ENCODE measurements at places on chromosomes 4 and X.

DNA sequence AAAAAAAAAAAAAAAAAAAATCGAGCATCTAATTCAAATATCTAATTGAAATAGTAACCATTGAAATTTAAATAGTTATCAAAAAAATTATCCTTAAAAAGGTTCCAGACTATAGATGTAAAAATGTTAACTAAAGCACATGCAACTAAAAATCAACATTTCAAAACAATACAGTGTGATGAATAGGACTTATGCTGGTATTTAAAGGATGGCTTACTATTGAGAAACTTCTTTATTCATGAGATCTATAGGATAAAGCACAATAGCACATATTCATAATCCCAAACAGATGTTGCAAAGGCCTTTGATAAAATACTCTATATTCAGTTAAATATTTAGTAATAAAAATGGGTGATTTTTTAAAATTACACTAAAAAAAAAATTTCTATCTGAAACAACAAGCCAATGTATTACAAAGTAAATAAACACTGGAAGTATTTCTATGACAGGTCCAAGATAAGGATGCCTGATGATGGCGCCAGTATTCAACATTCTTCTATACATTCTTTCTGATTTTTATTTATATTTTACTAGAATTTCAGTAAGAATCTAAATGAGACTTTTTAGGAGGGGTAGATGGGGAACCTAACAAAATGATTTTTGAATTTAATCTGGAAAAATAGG is 26.3 kb downstream of the DCLK2 start:
- DNase-seq: no peak

DNA sequence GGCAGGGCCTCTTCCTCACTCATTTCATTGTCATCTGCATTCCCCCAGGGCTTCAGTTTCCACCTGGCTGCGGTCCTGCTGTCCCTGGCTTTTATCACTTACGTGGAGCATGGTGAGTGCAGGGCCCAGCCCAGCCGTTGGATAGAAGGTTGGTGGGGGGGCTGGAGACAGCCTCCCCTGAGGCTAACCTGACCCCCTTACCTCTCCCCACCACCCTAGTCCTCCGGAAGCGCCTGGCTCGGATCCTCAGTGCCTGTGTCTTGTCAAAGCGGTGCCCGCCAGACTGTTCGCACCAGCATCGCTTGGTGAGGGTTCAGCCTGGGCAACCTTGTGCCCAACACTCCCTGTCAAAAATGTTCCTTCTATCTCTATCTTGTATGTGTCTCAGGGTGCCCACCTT is 5.8 kb upstream of the EBP start:
- DNase-seq: no peak

GRCh38 chr4:81930506-81931238 is 443.1 kb downstream of the HNRNPD start:
- no peak for DNase-seq

GRCh38 chr4:10017037-10017893 is 4.0 kb downstream of the SLC2A9 start:
- DNase-seq: no peak

DNA sequence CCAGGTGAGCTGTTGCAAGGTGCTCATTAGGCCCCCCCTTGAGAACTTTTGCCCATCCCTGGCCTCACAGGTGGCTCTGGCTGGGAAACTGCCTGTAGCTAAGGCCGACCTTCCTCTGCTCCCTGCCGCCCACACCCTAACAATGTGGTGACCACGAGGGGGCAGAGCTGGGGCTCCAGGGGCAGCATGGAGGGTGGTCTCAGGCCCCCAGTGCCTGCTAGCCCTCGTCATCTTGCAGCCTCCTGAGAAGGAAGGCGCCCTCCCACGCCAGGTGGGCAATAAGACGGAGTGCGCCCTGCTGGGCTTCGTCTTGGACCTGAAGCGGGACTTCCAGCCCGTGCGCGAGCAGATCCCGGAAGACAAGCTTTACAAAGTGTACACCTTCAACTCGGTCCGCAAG is 32.4 kb downstream of the ATP2B3 start:
- no peak for DNase-seq

DNA sequence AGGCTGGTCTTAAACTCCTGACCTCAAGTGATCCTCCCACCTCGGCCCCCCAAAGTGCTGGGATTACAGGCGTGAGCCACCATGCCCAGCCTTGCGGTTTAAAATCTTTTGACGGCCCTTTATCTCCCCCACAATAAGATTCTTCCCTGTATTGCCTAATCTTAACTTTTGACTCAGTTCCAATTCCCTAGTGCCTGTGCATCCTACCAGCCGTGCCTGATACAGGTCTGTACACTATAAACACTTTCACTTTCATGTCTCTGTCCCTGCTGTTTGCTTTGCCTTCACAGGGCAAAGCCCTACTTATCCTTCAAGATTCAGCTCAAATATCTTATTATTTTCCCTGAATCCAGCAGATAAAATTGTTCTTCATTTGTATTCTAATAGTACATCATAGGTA is 74.6 kb downstream of the WDR44 start:
- DNase-seq: peak; percentile 15

GRCh38 chr4:111362941-111363361 is 740.1 kb upstream of the PITX2 start:
- DNase-seq: peak; percentile 91

GRCh38 chr4:140066031-140066930 is 87.7 kb downstream of the MAML3 start:
- DNase-seq: no peak

DNA sequence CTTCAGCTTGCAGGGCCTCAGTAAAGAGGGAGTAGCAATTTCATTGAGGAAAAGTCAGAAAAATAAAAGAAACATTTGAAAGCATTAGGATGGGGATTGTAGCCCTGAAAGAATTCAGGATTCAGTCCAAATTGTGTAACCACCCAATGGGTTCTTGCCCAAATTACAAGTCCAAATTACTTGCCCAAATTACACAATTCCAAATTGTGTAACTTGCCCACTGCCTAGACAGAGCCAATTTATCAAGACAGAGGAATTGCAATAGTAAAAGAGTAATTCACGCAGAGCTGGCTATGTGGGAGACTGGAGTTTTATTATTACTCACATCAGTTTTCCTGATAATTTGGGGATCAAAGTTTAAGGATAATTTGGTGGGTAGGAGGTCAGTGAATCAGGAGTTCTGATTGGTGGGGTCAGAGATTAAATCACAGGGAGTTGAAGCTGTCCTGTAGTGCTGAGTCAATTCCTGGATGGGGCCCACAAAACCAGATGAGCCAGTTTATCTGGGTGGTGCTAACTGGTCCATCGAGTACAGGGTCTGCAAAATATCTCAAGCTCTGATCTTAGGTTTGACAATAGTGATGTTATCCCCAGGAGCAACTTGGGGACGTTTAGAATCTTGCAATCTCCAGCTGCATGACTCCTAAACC is 18.1 kb upstream of the PAGE5 start:
- DNase-seq: no peak

- DNase-seq: peak; percentile 2
These were observed 52.1 kb upstream of the CAPN6 start for GRCh38 chrX:111322231-111322855.

DNA sequence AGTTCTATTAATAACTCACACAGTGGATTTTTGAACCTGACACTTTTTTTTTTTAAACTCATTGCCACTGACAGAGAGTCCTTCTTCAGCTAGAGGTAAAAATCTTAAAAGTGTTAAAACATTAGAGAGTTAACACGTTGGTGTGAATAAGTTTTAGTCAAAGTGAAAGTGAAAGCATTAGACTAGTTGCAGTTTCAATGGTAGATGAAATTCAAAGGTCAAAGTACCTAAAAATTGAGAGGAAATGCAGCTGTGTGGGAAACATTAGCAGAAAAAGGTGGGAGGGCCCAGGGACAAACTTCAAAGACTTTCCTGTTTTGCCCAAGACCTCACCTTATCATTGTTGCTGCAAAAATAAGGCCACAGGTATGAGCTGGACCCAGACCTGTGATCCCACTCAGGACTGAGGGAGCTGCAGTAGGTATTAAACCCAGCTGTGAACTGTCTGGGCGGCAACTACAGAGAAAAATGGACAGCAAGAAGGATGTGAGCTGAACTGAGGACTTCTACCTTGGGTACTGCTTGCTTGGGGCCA is 17.6 kb upstream of the GABRA4 start:
- no peak for DNase-seq

- peak; percentile 28 for DNase-seq
These were observed 75.5 kb upstream of the SLC39A8 start for GRCh38 chr4:102420563-102421398.

DNA sequence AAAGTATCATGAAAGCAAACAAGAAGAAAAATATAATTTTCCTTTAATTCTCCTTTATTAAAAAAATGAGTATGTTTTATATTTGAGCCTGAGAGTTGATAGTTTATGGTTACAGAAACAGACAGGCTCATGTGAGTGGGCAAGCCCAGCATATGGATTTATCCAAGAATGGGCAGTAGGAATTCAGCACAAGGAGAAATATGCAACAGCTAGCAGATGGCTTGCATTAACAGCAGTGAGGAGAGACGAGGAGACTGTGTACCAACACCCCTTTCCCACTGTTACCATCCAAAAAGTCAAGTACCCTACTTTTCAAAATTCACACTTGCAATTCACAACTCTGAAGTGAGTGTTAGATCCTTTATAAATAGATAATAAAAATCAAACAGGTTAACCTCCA is 1760.2 kb upstream of the TENM3 start:
- no peak for DNase-seq

GRCh38 chr4:106868381-106869035 is 167.6 kb downstream of the DKK2 start:
- peak; percentile 81 for DNase-seq

- DNase-seq: peak; percentile 64
These were observed 63.3 kb downstream of the AFAP1 start for GRCh38 chr4:7876201-7876875.

DNA sequence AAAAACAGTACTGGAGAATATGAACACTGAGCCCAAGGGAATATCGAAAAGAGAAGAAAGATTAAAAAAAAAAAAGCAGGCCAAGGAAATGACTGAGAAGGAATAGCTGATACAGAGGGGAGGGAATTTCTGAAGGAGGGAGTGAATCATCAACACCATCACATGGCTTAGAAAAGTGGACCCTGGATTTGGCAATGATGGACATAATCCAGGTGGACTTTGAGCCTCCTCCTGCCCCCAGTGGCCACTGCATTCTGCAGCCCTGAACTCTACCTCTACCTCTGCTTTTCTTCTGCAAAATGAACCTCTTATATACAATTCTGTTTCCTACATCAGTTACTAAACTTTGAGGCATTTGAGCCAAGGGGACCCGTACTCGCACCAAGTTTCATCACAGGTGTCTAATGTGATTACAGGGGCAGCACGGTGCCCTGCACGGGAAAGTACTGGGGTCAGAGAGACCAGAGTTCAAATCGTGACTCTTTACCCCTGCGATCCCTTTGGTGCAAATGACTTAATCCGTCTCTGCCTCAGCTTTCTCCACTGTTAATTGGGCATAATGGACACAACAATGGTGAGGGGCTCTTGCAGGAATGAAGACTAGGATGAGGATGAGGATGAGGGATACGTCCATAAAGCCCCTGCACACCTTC is 1.1 kb downstream of the OCIAD2 start:
- DNase-seq: peak; percentile 38

- no peak for DNase-seq
These were observed 648 bp upstream of the MSMO1 start for GRCh38 chr4:165326831-165327210.

- DNase-seq: peak; percentile 90
These were observed 552.4 kb upstream of the MAGEB2 start for GRCh38 chrX:29662759-29663503.
